Stimulated activated CD8-positive, alpha-beta memory T cell treated with anti-CD3 and anti-CD28 coated beads, Interleukin-7, amount 100 ng/mL, for 48 hours (primary cell): ENCODE measurements at places on chromosomes 3 and 15.
A peak's percentile ranks its signal among the peaks of the same experiment; 100 is the strongest.

DNA sequence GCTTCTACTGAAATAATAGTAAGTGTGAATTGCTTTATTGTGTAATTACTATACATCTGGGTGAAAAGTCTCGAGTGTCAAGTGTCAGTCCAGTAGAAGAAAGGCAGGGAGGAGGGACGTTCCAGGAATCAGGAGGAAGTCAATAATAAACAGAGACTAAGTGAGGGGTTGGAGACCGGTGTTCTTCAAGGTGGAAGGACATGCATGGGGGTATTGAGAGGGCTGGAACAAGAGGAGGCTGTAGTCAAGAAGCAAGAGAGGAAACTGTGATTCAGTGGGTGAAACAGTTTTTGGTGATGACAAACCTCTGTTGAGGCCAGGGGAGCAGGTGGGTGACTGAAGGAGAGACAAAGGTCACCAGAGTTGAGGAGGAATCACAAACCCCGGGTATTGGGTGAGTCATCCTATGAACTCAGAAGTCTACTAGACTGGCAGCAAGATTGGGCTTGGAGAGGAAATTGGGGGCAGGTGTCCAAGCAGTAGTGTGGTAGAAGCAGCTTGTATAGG is 11.6 kb upstream of the SCAMP5 start:
- peak; percentile 36 for DNase-seq

- no peak for DNase-seq
Measured at GRCh38 chr3:35291471-35292236, 347.7 kb upstream of the ARPP21 start.

GRCh38 chr3:16834753-16835152 is 50.0 kb upstream of the PLCL2 start:
- no peak for DNase-seq

GRCh38 chr3:105967117-105967516 is 98.3 kb upstream of the CBLB start:
- no peak for DNase-seq

DNA sequence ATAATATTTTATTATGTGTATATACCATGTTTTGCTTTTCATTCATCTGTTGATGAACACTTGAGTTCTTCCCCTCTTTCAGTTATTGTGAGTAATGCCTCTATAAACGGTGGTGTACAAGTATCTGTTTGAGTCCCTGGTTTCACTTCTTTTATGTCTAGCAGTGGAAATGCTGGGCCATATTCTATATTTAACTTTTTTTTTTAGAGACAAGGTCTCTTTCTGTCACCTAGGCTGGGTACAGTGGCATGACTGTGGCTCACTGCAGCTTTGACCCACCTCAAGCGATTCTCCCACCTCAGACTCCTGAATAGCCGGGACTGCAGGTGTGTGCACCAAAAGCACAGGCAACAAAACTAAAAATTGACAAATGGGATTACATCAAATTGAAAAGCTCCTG is 19.9 kb downstream of the GOLM2 start:
- peak; percentile 22 for DNase-seq

GRCh38 chr3:59386165-59386564 is 336.3 kb upstream of the CFAP20DC start:
- no peak for DNase-seq

DNA sequence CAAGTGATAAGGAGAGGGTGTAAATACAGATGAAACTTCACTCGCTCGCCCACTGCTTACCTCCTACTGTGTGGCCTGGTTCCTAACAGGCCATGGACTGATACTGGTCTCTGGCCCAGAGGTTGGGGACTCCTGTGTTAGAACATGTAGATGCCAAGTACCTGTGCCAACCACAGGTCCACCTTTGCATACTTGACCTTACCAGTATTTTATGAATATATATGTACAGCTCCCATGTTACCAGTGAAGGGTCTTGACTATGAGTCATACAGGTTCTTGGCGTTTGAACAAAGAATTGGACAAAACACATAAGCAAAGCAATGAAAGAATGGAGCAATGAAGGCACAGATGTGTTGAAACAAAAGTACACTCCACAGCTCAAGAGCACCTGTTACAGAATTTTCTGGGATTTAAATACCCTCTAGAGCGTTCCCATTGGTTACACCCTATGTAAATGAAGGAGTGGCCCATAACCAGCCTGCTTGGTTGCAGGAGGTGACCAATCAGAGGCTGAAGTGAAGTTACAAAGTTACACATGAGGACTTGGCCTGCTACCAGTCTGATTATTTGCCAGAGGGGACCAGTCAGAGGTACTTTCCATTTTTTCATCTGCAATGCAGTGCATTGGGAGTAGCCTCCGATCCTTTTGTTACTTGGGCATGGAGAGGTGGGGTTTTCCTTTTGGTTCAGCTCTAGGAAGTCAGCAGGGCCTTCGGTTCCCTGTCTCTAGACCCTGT is 1.7 kb upstream of the GFM1 start:
- no peak for DNase-seq

GRCh38 chr3:172042136-172042662 is 2.8 kb downstream of the FNDC3B start:
- no peak for DNase-seq

GRCh38 chr3:161389445-161390035 is 18.2 kb upstream of the SPTSSB start:
- no peak for DNase-seq

GRCh38 chr3:98761643-98762229 is 1.4 kb upstream of the ST3GAL6 start:
- no peak for DNase-seq

DNA sequence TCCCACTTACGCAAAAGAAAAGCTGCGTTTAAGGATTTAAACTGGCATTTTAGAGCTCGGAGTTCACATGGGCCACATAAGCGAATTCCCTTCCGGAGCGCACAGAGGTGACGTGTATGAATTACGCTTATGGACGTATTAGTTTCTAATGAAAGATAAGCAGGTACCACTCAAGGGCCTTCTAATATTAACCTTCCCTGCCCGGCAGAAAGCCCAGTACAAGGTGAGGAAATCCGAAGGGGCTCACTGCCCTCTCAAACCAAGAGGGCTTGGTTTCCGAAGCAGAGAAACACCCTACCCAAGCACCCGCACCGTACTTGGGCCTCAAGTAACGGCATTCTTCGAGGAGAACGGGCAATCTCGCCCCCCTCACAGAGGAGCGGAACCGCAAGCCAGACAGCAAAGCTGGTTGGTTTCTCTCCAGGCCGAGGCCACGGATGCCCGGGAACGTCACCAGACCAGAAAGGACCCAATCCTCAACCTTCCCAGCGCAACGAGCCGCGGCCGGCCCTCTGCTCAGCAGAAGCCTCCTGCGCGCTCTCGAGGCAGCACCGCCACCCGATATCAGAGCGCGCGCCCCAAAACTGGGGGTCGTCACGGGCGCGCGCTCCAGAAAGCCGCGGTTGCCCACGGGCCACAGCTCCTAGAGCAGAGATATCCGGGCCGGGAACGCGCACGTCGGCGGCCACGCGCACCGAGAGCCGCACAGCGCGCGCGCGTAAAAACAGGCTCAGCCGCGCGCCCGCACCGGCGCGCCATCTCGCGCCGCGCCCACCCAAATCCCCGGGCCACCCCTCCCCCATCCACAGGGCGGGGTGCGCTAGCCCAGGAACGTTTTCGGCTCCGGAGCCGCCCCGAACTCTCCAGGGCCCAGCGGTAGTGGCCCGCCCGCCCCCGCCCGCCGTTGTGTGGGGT is 676 bp downstream of the QRICH1 start:
- DNase-seq = peak; percentile 70
